ENCODE measurements at places on chromosomes 16 and 17.

DNA sequence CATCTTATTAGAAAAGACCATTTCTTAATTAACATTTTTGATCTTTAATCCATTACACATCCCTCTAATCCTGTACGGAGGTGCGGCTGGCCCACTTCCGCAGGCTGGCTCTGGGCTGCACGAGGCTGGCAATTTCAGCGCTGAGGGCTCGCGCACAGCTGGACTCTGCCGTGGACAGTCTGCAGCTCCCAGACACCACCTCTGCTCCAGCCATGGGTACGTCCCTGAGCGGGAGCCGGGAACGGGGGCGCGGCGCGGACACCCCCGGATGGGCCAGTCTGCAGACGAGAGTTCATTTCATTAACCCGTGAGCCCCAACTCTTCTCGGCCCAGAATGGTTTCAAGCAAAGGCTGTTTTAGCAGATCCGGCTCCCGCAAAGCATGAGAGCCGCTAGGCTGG, 87.9 kb downstream of the ZNF423 start:
- no peak for DNase-seq

GRCh38 chr17:79541056-79541850, 69.6 kb downstream of the RBFOX3 start:
- DNase-seq = no peak

DNA sequence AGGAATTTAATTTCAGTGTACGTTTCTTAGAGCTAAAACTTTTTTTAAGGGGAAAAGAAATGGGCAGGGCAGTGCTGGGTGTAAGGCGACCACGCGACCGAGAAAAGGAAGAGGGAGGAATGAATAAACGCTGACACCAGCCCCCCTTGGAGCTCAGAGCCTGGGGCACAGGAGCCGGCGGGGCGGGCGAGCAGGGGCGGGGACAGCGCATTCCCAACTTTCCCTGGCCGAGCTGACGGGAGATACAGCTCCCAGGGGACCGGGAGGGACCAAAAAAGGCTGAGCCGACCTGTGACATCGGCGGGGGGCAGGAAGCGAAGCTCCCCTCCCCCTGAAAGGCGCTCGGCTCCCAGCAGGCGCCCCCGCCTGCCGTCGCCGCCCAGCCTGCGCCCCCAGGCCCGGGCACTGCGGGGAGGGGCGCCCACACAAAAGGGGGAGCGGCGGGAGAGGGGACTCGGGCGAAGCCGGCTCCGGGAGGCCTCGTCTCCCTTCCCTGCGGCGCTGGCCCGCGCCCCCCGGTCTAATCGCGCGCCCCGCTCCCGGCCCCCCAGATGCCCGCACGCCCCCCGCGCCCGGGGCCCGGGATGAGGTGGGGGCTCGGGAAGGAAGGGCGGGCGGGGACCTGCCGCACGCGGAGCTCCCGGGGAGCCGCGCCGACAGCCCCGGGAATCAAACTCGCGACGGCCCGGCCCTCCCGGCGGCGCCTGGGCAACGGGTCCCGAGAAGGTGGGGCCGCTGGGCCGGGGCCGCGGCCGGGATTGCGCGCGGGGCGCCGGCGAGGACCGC, 622 bp downstream of the CUEDC1 start:
- peak; percentile 53 for DNase-seq

GRCh38 chr16:28179354-28179753, 32.4 kb downstream of the XPO6 start:
- DNase-seq = no peak

DNA sequence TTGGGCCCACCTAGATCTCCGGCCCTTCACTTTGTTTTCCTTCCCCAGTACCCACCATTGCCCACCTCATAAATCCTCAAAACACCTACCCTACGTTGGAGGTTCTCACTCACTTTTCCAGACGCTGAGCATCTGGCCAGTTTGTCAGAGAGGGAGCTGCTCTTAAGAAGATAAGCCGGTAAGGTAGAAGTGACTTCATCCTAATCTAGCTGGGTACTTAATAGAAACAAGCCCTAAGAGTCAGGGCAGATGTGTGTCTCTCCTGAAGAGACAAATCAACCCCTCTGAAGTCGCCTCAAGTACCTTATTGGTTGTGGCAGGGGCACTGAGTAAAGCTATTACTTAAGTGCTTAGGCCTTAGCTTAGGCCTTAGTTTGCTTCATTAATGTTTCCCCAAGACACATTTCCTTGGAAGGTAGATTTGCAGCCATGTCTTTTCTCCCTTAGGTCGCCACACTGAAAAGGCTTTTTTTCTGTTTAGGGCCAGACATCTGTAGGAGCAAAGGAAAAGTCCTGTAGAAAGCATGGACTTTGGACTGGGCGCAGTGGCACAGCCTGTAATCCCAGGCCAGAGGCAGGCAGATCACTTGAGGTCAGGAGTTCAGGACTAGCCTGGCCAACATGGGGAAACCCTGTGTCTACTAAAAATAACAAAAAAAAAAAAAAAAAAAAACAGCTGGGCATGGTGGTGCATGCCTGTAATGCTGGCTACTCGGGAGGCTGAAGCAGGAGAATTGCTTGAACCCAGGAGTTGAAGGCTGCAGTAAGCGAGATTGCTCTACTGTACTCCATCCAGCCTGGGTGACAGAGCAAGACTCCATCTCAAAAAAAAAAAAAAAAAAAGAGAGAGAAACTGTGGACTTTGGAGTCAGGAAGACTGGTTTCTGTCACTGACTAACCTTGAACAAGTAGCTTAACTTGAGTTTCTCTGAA, 1.0 kb downstream of the TACO1 start:
- no peak for DNase-seq

GRCh38 chr17:16313139-16314090, 39.9 kb downstream of the CENPV start:
- DNase-seq = no peak

GRCh38 chr17:39082482-39082881, 69.0 kb downstream of the PLXDC1 start:
- DNase-seq = no peak

DNA sequence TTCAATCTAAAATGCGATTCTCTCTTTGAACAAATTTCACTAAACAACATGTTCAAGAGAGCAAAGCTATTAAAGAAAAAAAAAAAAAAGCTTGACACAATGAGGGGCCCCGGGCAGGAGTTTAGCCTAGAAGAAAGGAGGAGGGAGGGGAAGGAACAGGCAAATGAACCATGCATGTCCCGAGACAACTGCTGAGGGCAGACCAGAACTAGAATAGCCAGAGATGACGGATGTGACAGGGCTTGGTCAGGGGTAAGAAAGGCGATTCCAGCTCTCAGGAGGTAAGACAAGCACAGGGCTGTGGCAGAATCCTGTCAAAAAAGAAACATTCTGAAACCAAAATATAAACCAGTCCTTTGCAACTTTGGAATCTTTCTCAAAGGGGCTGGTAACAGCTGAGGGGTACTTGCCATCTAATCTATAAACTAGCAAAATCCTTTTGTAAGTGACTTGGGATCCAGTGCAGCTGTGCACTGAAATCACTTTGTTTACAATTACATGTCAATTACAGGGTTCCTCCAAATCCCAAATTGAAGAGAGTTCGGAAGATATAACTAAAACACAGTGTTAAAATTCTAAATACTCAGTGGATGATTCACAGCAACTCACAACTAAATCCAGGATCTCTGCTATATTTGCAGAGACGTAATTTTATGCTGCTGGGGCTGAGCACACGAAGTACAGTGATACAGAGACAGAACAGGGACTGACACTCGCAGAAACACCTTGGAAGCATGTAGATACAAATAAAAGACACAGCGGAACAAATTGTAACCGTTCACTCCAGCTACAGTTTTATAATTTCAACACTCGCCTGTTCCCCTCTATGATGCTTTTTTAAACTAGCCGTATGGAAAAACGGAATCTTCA, 567.4 kb upstream of the ZFHX3 start:
- DNase-seq = no peak

- no peak for DNase-seq
Observed at GRCh38 chr16:20844588-20844987, 38.3 kb downstream of the REXO5 start.

DNA sequence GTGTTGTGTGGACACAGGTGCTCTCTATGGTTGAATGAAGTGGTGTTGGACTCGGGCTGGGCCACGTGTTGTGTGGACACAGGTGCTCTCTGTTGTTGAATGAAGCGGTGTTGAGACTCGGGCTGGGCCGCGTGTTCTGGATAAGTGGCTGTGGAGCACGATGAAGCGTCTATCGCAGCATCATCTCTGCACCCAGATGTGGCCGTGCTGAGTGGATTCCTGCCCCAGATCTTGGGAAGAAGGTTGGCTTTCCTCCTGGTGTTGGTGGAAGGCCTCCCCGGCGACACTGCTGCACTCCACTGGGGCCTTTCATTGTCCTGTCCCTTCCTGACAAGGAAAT, 69.1 kb downstream of the RPTOR start:
- DNase-seq = no peak

GRCh38 chr17:43713494-43714162, 45.0 kb downstream of the SOST start:
- DNase-seq = no peak

GRCh38 chr17:6530324-6530920, 25.9 kb downstream of the PITPNM3 start:
- no peak for DNase-seq

DNA sequence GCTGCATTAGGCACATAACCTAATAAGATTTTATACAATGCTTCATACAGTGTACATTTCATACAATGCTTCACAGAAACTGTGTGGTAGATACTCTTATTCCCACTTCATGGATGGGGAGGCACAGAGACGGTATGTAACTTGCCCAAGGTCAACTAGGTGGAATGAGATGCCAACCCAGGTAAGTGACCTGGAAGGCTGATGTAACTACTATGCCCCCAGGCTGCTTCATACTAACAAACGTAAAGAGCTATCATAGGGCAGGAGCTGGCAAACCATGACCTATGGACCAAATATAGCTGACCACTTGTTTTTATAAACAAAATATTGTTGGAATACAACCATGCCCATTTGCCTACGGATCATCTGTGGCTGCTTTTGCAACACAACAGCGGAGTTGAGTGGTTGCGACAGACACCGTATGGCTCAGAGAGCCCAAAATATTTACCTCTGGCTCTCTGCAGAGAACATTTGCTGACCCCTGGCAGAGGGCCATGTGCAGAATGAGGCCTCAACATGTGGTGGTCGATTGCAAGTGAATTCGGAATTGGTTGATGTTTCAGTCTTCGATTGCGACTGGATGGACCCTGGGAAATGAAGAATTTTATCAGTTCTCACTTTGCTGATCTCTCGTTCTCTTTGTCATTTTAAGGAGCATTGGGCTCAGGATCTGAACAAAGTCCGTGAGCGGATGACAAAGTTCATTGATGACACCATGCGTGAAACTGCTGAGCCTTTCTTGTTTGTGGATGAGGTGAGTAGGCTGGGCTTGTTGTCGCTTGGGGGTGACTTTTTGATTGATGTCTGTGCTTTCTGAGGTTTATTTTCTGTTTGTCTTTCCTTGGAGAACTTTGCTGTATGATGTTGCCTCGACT, 109.7 kb downstream of the PLCG2 start:
- DNase-seq = no peak

DNA sequence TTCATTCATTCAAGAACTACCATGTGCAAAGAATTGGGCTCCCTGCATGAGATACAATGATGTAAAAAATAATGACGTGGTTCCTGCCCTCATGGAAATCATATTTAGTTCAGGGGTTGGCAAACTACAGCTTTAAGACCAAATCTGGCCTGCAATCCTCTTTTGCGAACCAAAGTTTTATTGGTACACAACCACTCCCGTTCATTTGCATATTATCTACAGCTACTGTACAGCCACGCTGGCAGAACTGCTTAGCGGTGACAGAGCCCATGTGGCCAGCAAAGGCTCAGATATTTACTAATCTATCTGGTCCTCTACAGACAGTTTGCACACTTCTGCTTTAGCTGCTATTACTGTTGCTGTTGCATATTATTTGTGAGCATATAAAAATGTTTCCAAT, 167.7 kb downstream of the XYLT1 start:
- no peak for DNase-seq

- no peak for DNase-seq
Observed at GRCh38 chr17:259341-259976, 78.0 kb upstream of the DOC2B start.

- DNase-seq = no peak
Observed at GRCh38 chr16:7236824-7237410, 95.7 kb upstream of the RBFOX1 start.

GRCh38 chr17:40295488-40296436, 8.1 kb downstream of the CDC6 start:
- DNase-seq = no peak

DNA sequence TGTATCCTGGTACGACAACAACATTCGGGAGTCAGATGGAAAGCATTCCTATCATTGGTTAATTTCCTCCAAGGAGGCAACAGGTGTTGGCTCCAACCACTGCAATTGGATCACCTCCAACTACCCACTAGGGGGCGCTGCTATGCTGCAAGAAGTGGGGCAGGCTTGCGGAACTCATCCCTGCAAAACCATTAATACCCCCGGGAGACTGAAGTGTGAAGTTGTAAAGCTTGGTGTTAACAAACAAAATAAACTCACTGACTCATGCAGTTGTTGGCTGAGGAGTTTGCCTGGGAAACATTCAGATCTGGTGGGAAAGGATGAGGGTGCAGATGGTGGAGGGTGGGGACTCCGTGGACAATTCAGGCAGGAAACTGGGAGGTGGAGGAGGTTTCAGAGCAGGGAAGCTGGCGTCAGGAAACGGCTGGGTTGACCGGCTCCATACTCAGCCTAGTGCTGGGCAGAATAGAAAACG, 84.9 kb downstream of the HS3ST2 start:
- DNase-seq = peak; percentile 31

DNA sequence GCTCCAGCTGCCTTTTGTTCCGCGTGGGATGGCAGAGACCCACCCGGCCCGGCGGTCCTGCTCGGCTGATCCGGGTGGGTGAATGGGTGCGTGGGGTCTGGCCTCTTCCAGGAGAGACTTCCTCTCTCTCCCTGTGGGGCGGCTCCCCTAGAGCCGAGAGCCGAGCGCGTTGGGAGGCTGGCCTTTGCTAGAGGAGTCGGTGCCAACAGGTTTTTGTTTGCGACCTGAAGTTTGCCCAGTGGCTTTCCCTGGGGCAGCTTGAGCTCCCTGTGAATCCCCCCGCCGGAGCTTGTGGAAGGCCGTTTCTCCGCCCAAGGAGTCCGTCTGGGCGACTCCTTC, 970 bp downstream of the EPN2 start:
- DNase-seq = no peak

DNA sequence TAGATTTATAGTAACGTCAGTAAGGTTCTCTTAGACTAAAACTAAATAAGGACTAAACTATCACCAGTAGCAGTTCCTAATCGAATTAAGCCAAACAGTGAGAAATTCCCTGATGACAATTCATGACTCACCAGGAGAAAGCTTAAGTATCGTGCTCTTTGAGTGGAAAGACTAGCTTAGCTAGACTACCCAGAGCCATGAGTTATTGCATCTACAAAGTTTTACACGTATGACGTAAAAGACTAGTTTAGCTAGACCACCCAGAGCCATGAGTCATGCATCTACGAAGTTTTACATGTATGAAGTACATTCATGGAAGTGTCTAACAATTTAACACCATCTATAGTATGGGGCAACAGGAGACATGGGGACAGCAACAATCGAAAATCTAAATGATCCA, 36.6 kb downstream of the UBE2G1 start:
- DNase-seq = no peak
